ENCODE measurements at places on chromosomes 5 and 9.

DNA sequence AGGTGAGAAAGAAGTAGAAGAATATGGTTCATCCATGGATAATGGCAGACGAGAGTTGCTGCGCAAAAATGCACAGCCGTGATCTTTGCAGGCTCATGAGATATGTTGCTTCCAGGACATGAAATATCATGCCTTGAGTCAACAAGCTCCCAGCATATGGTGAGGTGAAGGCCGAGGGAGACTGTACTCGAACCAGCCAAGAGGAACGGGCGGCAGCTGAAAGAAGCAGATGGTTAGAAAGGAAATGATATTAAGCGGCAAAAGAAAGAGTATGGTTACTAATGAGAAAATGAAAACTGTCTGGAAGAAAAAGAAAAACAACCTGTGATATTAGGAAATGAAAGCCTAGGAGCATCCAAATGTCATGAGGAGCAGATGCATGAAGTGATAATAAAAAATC is 344.7 kb upstream of the DAP start:
- no peak for DNase-seq

DNA sequence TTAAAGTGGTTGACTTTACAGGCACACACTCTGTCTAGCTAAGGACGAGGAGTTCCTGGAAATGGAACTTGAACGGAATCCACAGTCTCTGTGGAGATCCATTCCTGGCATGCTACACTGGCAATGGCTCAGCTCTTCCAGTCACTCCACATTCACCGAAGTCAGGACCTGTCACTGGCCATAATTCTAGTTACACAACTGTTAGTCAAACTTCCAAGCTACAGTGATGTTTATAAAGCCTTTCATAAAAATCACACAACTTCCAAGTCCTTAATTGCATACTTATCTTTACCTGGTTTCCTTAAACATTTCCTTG is 15.7 kb downstream of the CDC14B start:
- DNase-seq, result no peak

- DNase-seq, result no peak
Observed at GRCh38 chr9:27385606-27386322, 88.8 kb upstream of the EQTN start.

GRCh38 chr9:89564346-89564878 is 40.4 kb upstream of the GADD45G start:
- no peak for DNase-seq

- DNase-seq, result no peak
Observed at GRCh38 chr5:65478336-65478735, 3.4 kb downstream of the ADAMTS6 start.

DNA sequence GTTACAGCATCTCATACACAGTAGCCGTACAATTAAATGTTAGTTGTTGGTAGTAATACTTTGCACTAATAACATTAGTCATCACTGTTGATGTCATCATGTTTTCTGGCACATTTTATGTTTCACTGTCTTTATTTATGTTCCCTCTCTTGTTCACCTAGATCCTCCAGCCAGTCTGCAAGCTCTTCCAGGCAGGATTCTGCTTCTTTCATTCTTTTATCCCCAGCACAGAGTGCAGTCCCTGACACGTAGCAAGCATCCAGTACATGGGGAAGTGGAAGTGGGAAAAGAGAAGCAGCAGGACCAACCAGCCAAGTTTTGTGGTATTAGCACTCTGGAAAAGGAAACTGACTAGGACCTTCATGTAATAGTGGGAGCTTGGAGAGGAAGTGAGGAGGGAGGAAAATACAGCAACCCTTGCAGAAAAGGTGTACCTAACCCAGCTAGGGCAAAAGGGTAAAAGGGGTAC is 89.7 kb upstream of the SLC44A1 start:
- no peak for DNase-seq
